CD4-positive, alpha-beta T cell treated with Interleukin-17A for 1 hour (primary cell): ENCODE measurements at places on chromosomes 3 and 15.

GRCh38 chr3:143824735-143825385 lies 23.4 kb downstream of the SLC9A9 start:
- no peak for DNase-seq

GRCh38 chr3:17201538-17201937 lies 316.8 kb downstream of the PLCL2 start:
- DNase-seq = no peak

GRCh38 chr15:96553931-96554330 lies 223.4 kb downstream of the NR2F2 start:
- no peak for DNase-seq

DNA sequence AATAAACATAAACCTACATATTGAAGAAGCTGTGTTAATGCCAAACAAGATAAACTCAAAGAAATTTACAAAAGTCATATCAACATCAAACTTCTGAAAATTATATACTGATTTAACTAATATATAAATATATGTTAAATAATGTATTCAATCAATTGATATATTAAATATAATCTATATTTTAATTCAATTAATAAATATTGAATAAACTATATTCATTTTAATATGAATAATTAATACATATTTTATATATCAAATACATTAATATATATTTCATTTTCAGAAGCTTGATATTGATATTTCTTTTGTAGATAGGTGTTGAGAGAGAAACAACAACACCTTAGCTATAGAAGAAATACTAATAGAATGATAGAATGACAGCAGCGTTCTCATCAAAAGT lies 768.1 kb downstream of the MECOM start:
- no peak for DNase-seq

- no peak for DNase-seq
Measured at GRCh38 chr3:190120269-190121060, at the start of gene P3H2. TSS of gene P3H2 (minus strand) at chr3:190120897. CDS start at chr3:190120731, 166 bp downstream.

DNA sequence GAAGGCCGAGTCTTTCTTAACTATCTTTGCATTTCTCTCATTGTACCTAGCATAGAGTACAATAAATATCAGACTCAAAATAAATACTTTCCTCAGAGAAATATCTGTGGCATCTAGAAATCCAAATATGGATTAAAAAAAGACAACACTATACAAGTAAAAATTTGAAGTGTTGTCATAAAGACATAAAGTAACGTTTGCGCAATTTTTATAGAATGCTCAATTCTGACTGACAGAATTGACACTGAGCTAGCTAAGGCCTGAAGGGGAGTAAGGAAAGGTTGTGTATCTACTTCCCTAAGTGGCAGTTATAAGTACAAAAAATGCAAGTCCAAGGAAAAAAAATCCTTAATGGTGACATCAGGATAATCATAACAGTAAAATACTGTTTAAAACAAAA lies 1.1 kb downstream of the SEC11A start:
- DNase-seq = no peak

GRCh38 chr15:98952381-98952803 lies 55.2 kb downstream of the PGPEP1L start:
- no peak for DNase-seq

DNA sequence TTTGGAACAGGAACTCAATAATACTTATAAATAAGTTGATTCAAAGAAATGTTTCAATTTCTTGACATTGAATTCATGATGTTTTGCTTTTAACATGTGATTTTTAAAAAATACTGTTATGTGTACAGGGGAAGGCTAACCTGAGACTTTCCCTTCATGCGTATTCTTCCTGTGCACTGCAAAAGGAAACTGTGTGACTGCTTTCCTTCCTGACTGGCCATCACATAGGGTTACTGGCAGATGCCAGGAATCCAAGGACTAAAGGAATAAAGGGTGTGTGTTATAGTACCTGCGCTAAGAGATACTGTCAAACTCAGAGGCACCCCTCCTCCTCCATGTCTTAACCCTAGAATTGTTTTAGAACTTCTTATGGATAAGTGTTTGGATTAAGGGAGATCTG lies 236.0 kb downstream of the UBE2E2 start:
- no peak for DNase-seq

DNA sequence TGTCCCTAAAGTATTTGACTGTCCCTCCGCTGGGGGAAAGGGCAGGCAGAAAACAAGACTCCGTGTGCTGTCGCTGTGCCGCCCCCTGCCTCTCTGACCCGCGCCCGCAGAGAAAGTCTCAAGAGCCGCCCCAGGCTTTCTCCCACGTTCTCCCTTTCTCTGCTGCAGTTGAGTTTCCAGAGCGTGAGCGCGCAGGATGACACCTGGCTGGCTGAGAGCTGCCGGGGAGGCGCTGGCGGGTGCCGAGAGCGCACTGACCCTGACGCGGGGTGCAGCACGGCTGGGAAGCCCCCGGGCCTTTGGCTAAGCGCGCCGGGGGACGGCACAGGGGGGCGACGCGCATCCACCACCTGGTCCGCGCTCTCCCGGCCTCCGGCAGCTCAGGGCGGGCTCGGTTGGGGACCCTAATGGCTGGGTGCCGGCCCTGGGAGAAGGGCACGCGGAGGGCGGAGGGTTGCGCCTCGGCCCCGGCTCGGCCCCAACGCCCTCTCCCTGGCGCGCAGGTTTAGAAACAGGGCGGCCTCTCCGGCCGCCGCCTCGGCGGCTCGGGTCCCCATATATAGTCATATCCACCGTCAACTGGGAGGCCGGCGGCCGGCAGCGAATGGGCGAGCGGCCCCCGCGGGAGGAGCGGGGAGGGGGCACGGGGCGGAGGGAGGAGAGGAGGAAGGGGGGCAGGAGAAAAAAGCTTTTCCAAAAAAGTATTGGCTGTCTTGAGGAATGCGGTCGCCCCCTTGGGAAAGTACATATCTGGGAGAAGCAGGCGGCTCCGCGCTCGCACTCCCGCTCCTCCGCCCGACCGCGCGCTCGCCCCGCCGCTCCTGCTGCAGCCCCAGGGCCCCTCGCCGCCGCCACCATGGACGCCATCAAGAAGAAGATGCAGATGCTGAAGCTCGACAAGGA lies at the start of gene TPM1:
Gene TPM1, plus strand, starts transcription at position 774 of the 903 bp plus-strand sequence. Its CDS starts 83 bp downstream, at position 857.
- no peak for DNase-seq

DNA sequence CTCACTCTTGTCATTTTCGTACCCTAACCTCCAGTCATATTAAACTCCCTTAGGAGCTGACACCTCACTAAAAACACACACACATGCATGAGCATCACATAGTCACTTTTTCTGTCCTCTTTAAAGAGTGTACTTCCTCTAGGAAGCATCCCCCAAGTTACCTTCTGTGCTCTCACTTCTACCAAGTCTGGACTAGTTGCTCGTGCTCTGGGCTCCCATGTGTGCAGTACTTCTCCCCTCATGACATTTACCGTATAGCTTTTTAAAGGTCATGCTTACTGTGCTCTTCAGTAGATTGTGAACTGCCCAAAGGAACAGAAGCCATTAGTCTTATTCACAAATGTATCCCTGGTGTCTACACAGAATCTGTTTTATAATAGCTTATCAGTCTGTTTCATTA lies 42.0 kb downstream of the CRYBG3 start:
- DNase-seq = no peak

DNA sequence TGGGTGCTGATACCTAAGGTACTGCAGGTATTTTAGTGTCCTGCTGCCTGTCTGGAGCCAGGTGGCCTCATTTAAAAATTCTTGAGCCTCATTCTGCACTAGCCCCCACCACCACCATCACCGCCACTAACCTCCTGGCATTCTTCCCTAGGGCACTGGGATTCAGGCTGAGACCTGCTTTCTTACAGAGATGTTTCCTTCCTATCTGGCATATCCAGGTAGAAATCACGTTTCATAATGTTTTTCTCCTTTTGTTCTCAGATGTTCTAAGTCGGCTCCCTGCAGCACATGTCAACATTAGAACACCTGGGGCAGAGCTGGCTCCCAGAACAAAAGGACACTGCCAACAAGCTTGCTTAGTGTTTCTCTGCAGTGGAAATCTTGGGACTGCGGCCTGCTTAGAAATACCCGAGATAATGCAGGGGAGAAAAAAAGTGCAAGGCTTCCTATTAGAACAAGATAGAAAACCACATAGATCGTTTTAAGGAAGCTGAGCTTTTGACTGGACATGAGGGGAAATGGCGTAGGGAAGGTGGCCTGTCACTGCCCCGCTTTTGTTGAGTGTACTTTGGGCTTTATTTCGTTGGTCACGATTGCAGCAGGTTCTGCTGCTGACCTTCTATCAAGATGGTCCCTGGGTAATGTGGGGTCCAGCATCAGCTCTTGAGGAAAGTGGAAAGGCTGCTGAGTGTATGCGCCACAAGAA lies 59.6 kb upstream of the PPARG start:
- no peak for DNase-seq

- DNase-seq = no peak
Measured at GRCh38 chr3:71409352-71409751, 174.2 kb downstream of the FOXP1 start.

DNA sequence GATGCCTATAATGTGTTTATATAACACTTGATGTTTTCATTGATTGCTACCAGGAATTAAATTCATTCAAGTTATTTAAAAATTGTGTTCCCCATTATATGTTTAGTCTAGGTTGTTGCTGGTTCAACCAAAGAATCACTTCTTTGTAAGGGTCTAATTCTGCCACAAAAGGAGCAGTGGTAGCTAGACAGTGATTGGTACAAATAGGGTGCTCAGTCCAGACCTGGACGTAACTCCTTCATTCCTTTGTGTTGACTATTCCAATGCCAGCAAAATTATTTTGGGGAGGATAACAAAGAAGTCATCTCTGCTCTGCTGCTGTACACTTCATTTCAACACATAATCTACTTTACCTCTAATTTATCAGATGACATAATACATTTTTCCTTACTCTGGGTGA lies 1.2 kb downstream of the CHMP2B start:
- DNase-seq = no peak

DNA sequence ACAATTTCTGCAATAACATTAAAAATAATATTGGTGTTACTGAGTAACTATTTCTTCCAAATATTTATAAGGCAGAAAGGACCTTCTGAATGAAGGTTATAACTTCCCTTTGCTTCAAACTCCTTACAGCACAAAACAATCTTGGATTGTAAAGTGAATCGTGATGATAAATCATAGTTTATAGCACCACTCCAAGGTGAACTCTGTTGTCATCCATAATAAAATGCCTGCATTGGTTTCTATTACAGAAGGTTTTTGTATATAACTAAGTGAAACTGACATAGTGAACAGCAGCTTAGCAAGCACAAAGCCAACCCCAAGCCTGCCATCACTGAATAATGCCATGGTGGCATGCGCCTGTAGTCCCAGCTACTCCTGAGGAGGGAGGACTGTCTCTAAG lies 86.3 kb downstream of the MME start:
- no peak for DNase-seq

DNA sequence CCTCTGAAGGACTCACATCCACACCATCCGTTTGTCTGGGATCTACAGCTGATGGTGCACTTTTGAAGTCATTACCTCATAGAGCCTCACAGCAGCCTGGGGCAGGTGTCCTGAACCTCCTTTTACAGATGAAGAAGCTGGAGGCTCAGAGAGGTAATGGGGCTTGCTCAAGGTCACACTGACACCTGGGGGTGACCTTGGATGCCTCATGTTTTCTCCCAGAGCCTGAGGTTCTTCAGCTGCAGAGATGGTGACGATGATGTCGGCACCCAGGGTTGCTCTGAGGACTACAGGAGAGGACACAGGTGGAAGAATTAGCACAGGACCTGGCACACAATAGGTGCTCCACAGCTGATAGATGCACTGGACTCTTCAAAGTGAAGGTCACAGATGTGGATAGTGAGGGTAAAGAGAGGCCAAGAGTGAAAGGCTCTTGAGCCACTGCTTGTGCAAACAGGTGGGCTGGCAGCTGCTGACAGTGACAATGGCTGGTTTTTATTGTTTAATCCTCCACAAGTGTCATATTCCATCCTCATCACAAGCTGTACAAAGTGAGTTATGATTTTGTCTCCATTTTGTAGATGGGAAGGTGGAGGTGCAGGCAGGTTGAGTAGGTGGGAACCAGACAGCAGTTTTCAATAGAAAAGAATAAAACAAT lies 17.4 kb upstream of the ATP2B2 start:
- DNase-seq = no peak

GRCh38 chr3:54527953-54528352 lies 399.9 kb downstream of the LRTM1 start:
- no peak for DNase-seq

- DNase-seq = no peak
Measured at GRCh38 chr3:127387119-127387518, 99.3 kb upstream of the PRR20G start.

DNA sequence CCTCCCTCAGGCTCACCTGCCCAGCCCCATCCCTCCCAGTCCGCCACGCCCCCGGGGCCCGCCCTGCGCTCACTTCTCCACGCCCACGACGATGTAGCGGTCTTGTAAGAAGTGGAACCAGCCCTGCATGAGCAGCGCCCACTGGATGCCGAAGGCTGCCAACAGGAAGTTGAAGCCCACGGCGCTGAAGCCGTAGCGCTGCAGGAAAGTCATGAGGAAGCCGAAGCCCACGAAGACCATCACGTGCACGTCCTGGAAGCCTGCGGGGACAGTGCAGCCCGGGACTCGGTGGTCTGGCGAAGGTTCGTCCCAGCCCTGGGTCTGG lies 9.7 kb downstream of the RHCG start:
- peak; percentile 21 for DNase-seq

- no peak for DNase-seq
Measured at GRCh38 chr15:42832576-42832975, 88.0 kb downstream of the TTBK2 start.
